ENCODE measurements at places on chromosomes 6 and 20.
A peak's percentile ranks its signal among the peaks of the same experiment; 100 is the strongest.

DNA sequence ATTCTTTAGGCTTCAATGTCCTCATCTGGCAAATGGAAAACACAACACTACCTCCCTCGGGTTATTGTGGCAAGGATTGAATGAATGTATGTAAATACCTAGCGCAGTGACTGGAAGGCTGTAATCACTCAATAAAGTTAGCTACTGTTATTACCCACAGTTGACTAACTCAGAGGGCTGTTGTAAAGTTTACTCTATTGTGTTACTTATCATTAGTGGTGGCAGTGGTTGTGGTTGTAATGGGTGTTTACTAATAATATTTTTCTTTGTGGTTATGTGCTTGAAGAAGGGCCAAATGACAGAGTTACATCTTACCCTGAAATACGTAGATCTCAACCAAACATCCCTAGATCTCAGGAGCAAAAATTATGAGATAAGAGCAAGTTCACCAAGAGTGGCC lies 42.0 kb upstream of the PXDC1 start:
- no peak for DNase-seq

GRCh38 chr6:39221779-39222641 lies 7.3 kb downstream of the KCNK5 start:
- no peak for DNase-seq

GRCh38 chr6:27872642-27873020 lies 39.6 kb downstream of the OR2B2 start:
- DNase-seq: no peak

DNA sequence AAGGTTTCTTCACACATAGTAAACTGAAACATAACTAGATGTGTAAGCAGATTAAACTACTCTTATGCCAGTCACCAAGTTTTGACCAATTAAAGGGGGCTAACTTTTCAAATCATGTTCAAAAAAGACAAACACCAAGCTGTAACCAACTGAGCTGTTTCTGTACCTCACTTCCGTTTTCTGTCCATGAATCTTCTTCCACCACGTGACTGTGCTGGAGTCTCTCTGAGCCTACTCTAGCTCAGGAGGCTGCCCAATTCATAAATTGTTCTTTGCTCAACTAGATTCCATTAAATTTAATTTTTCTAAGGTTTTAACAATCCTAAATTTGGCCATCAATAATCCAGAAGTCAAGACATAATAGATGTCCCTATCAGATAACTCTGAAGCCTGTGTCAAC lies 229.4 kb downstream of the FNDC1 start:
- DNase-seq: no peak

DNA sequence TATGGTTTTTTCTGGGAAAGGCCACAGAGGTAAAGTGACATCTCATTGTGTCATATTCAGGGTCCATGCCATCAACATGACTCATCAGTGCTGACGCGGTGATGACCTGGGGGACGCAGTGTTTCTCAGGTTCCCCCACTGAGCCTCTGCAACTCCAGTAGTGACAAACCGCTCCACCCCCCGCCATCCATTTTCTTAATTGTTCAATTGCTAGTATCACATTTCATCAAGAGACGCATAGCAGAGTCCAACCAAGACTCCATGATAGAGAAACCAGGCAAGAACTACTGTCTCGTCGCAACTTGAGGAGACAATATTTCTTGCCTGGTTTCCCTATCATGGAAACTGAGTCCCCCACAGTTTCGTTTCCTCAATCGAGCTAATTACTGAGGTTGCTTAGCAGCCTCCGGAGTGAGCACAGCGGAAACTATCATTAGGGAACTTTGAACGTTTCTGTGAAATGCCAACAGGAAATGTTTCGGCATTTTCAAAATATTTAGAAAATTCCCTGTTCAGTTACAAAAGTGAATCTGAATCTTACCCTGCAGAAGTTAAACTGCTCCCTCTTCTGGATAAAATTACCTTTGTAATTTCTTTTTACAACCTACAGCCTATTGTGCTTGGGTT lies 12.2 kb upstream of the SERPINB1 start:
- peak; percentile 73 for DNase-seq

- peak; percentile 9 for DNase-seq
Observed at GRCh38 chr6:132133736-132134445, 182.7 kb upstream of the CCN2 start.

DNA sequence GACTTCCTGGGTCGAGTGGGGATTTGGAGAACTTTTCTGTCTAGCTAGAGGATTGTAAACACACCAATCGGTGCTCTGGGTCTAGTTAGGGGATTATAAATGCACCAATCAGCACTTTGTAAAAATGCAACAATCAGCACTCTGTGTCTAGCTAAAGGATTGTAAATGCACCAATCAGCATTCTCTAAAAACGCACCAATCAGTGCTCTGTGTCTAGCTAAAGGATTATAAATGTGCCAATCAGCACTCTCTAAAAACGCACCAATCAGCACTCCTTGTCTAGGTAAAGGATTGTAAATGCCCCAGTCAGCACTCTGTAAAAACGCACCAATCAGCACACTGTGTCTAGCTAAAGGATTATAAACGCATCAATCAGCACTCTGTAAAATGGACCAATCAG lies 209.0 kb upstream of the SLC35B3 start:
- no peak for DNase-seq

GRCh38 chr6:38353310-38354036 lies 286.3 kb downstream of the BTBD9 start:
- DNase-seq: no peak

GRCh38 chr6:161396539-161396938 lies 122.7 kb upstream of the AGPAT4 start:
- DNase-seq: no peak

- peak; percentile 88 for DNase-seq
Observed at GRCh38 chr6:35727231-35727934, 9.4 kb upstream of the ARMC12 start.

DNA sequence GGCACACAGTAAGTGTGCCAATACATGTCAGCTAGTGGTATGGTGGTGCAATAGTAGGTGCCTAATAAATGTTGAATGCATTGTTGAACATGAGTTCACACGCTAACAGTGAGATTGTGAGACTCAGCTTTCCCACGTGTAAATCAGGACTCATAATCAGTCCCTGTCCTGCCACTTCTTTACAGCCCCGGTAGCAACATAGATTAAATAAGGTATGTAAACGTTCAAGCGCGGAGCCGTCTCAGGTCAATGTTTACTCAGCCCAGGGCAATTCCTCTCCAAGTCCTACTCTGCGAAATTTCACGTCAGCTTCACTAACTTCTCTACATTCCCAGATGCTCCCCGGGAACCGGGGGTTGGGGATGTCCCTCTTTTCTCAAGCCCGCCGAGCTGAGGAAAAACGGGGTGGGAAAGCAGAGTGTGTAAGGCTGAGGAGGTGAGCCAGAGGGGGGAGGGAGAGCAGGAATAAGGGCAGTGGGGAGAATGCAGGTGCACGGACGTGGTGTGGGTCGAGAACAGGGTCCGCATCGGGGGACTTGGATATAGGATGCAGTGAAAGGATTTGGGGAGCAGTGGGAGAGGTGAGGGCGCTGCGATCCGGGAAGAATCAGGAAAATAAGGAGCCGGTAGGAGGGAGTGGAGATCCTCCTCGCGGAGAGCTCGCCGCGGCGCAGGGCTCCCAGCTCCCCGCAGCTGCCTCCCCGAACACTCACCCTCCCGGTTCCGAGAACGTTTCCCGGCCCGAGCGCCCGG lies 544 bp upstream of the TP53INP2 start:
- DNase-seq: peak; percentile 55

DNA sequence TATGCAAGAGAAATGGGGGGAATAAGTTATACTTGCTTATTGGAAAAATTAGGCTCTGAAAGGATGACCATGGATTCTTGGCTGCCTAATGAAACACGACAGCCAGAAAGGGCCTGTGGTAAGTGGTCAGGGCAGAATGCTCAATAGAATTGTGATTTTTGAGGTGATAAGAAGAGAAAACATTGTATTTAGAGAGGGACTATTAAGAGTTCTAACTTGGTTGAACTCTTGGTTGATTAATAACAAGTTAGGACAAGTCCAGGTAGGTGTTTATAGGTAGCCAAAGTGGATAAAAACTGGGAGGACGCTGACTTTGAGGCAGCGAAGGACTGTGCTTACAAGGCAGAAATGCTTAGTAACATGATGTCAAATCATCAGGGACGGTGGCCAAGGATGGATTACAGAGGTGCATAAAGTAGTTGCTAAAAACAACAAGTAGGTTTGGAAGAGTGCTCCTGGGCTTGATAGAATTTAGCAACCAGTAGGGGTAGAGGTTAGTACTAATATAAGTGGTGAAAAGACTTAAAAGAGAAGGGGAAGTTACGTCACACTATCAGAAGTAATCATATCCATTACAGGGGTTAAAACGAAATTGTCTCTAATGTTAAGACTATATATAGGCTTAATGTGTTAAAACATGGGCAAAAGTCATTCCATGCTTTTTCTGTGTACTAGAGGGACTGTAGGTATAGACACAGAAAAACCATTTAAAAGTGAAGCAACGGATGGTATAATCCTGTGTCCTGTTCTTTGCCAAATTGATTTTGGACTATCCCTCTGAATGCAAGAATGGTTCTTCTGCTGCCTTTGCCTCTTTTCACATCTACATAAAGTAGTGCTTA lies 98.6 kb downstream of the EYA4 start:
- no peak for DNase-seq

- no peak for DNase-seq
Observed at GRCh38 chr6:134802426-134803058, 147.4 kb downstream of the ALDH8A1 start.

GRCh38 chr6:129867403-129867802 lies 6.3 kb upstream of the TMEM244 start:
- no peak for DNase-seq

- DNase-seq: peak; percentile 62
Observed at GRCh38 chr6:71404145-71404966, 115.7 kb downstream of the OGFRL1 start.

- DNase-seq: peak; percentile 97
Observed at GRCh38 chr6:30877419-30878262, 6.7 kb upstream of the DDR1 start.

DNA sequence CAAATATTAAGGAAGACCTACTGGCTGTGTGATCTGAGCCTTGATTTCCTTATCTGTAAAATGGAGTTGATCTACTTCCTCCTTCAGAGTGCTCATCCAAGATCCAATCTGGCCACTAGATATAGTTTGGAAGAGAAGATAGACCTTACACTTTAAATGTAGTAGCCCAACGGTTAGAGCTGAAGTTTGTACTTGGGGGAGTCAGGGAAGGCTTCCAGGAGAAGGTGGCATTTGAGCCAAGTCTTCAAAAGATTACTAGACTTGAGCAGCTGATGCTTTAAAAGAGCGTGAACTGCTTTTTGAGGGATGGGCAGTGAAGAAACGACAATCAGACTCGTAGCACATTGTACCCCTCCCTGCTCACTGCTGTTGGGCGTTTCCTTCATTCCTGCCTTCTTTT lies 3.6 kb downstream of the LBP start:
- DNase-seq: no peak

- DNase-seq: no peak
Observed at GRCh38 chr6:134456226-134456625, 138.3 kb upstream of the SGK1 start.

DNA sequence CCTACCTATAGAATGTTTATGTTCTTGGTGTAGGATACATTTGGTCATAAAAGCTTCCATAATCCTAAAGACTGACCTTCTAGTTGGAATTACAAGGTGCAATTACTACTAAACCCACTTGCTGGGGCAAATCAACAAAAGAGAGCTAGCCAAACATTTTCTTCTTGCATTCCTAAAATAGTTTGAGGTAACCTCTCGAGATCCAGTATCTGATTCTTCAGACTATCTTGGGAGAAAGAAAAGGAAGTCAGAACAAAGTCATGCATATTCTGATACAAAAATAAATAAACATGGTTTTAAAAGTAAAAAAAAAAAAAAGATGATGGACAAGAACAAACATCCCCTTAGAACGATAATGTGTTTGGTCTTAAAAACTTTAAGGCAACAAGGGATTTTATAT lies 294.2 kb upstream of the RSPO3 start:
- peak; percentile 66 for DNase-seq

- DNase-seq: no peak
Observed at GRCh38 chr6:5946181-5946580, 60.5 kb downstream of the NRN1 start.

GRCh38 chr20:60107621-60108390 lies 149.6 kb downstream of the CDH26 start:
- DNase-seq: no peak

DNA sequence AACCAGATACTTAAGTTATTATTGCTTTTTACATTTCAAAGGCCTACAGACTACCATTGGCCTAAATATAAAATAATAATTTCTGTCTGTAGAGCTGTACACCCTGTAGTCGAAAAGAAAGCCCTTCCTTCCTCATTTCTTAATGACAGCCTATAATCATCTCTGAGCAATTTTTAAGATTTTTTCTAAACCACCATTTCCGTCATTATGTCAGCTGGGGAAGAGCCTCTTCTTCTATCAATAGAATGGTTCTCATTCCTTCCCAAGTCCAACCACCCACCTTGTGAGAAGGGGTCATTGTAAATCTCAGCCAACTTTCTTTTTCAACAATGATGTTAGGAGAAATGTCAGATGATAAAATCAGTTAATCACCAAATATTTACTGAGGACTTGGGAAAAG lies 91.8 kb downstream of the PLEKHG1 start:
- DNase-seq: no peak

DNA sequence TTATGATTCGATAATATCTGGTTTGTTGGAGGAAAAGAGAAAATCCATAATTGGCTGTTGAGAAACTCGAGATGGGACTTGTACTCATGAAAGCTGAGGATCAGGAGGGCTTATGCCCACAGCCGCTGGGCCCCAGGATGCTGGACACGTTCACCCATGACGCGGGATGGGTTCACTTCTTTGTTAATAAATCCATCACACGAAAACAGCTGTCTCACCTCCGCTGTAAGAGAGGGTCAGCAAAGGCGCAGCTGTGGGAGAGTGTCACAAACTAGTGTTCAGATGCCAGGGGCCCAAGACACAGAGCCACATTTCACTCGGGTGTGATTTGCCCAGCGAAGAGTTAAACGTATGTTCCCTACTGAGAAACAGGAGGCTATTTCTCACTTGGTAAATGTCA lies 315.1 kb downstream of the THBS2 start:
- DNase-seq: no peak

DNA sequence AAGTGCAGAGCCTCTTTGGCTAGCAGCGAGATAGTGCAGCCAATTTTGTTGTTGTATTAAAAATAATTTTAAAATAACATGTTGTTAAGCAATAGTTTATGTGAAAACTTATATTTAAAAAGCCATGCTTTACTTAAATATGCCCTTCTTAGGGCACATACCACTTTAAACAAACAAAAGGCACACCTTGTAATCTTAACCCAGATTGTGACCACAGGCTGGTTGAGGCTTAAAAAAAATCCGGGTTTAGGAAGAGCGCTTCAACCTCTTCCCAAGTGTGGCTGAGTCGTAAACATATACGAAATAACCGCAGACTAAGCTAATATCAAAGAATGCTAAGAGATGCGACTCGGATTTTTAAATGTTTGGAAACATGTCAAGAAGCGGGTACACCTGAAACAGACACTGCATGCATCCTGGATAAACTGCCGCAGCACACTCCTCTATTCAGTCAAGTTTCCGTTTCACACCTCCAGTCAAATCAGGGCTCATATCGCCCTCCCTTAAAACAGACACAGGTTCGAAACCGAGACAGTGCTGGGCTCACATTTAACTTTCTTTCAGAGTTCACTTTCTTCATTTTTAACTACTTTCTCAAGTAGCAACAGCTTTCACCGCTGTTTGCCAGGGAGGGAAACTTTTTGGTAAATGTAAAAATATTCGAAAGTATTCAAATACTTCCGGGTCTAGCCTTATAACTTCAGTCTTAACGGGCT lies 1.5 kb downstream of the DEK start:
- DNase-seq: no peak
